ENCODE measurements at places on chromosomes 4 and X.

GRCh38 chr4:48585401-48585800 lies 95.3 kb downstream of the ZAR1 start:
- DNase-seq, result no peak

- DNase-seq, result no peak
These were observed 123.6 kb downstream of the CORIN start for GRCh38 chr4:47714269-47714668.

DNA sequence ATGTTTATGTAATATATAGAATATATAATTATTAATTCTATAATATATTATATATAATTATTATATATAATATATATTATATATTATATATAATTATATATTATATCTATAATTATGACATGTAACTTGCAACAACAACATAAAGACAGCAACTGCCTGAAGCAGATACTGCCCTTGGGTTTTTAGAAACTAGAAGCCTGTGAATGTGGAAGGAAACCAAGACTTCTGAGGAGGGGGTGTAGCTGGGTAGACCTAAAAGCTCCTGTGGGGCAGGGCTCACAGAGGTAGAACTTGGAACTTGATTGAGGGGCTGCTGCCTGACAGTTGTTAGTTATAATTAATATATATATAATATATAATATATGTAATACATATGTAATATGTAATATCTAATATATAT lies 167.2 kb upstream of the SLIT2 start:
- no peak for DNase-seq

- DNase-seq, result no peak
These were observed 35.8 kb downstream of the GRIA3 start for GRCh38 chrX:123219916-123220315.

- DNase-seq, result no peak
These were observed 63.2 kb upstream of the MCUB start for GRCh38 chr4:109496875-109497274.

DNA sequence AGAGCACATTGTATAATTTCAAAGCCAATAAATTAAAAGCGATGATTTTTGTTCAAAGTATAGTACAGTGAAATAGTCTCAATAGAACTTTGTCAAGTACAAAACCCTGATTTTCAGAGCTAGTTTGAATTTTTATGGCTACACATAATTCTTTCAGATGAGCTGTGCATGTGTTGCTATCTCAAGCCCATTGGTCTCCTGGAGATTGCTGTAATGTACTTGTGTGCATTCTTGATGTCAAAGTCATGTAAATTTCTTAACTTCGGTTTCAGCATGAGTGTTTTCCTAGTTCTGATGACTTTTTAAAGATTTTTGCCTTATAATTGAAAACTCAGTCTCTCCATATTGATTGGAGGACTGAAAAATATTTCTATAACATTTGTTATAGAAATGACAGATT lies 200.8 kb downstream of the CEP135 start:
- DNase-seq, result no peak

DNA sequence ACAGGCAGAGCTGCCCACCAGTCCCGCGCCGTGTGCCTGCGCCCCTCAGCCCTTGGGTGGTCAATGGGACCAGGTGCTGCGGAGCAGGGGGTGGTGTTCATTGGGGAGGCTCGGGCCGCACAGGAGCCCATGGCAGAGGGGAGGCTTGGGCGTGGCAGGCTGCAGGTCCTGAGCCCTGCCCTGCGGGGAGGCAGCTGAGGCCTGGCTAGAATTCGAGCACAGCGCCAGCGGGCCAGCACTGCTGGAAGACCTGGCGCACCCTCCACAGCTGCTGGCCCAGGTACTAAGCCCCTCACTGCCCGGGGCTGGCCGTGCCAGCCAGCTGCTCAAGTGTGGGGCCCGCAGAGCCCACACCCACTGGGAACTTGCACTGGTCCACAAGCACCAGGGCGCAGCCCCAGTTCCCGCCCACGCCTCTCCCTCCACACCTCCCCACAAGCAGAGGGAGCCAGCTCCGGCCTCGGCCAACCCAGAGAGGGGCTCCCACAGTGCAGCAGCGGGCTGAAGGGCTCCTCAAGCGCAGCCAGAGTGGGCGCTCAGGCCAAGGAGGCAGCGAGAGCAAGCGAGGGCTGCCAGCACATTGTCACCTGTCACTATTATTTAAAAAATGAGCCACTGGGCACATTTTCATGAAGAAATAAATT lies 645.8 kb downstream of the CENPC start:
- no peak for DNase-seq

DNA sequence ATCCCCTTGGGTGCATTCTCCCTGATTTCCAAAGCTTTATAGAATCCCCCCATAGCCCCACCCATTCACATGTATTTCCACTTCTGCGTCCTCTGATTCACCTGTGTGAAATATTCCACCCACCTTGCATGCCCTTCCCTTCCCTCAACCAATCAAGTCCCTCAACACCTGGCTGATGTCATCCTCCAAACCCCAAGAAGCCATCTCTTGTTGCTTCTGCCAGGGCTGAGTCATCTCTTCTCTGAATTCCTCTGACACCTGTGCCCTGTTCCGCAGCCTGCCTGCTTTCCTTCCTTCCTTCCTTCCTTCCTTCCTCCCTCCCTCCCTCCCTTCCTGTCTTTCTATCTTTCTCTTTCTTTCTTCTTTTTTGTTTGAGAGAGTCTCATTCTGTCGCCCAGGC lies 9.9 kb downstream of the CRMP1 start:
- DNase-seq, result no peak

DNA sequence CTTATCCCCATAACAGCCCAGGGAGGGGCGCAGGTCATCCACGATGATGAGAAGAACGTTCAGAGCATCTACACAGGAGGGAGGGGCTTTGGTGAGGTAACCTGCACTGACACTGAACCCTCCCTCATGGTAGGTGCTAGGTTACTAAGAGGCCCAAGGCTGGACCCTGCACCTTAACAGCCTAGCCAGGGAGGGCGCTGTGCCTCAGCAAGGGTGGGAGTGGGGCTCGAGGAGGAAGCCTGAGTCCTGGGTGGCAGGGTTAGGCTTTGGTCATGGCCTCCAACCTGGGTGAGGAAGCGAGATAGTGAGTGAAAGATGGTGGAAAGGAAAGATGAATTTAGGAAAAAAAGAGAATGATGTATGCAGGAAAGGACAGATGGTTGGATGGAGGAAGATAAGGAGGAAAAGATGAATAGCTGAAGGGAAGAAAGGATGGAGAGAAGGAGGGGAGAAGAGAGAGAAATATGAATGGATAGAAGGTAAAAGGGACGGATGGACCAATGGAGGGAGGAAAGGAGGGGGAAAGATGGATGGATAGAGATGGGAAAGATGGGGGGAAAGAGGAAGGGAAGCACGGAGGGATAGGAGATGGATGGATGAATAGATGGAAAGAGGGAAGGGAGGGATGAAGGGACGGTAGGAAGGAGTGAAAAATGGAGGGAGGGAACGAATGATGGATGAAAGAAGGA lies 736 bp downstream of the IDS start:
- DNase-seq, result peak; percentile 14

- DNase-seq, result peak; percentile 20
These were observed 531 bp downstream of the DGKQ start for GRCh38 chr4:972651-973424.

DNA sequence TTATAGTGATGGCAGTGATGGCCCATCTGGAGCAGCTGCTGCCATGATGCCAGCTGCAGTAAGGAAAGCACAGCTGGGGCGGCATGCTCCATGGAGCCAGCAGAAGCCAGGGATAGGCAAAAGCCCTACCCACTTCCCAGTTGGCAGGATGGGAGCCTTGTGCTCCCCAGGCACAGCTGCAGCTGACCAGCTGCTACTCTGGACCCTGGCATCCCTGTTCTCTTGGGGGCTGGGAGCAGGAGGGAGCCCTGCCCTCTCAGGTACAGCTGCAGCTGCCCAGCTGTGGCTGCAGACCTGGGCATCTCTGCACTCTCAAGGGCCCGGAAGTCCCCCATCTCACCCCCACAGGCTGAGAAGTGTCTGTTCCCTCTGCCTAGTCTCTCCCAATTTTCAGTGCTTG lies 531.9 kb downstream of the PCDH18 start:
- no peak for DNase-seq

DNA sequence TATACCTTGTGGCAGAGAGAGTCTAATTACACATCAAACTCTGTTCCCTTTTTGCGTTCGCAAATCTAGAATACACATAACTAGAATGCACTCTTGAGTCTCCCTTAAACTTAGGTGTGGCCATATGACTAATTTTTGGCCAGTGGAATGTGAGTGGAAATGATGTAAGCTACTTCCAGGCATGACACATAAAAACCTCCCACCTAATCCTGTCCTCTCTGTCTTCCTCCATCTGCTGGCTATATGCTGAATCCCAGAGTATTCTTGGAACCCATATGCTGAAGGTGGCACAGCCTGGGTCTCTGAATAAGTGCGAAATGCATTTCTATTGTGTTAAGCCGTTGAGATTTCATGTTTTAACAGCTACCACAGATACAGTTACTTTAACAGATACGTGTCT lies 269.9 kb upstream of the NRK start:
- no peak for DNase-seq

- no peak for DNase-seq
These were observed 52.2 kb downstream of the CXorf49B start for GRCh38 chrX:71815121-71815905.

GRCh38 chrX:38986586-38986985 lies 185.3 kb downstream of the MID1IP1 start:
- DNase-seq, result no peak

DNA sequence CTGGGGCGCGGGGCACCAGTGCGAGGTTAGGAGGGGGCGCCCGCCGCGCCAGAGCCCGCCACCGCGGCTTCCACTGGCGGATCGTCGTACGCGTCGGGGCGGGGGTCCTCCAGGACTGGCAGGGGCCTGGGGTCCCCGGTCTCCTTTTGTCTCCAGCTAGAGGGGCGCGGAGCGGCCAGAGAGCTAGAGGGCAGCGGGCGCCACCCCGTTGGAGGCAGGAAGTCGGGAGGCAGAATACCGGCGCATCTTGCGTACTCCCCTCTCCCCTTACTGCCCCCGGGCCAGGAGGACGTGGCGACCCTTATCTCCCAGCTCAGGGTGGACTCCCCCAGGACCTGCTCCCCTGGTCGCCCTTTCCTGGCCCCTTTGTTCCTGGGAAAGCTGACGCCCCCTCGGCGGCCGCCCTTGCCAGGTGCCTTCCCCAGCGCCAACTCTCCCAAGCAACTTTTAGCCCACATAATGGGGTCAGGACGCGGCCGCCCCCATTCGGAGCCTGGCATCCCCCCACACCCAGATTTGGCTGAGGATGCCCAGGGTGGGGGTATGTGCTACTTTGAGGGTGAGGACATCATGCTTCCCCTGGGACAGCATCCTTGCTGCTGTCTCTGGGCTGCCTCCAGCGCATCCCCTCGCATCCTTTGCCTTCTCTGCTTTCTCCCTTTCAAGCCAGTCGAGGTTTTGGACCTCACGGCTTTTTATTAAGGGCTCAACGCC lies 933 bp downstream of the CNKSR2 start:
- no peak for DNase-seq

- DNase-seq, result no peak
These were observed 16.2 kb downstream of the AFF1 start for GRCh38 chr4:86950831-86951525.

- DNase-seq, result no peak
These were observed 221.6 kb upstream of the FTHL17 start for GRCh38 chrX:31293409-31293808.

DNA sequence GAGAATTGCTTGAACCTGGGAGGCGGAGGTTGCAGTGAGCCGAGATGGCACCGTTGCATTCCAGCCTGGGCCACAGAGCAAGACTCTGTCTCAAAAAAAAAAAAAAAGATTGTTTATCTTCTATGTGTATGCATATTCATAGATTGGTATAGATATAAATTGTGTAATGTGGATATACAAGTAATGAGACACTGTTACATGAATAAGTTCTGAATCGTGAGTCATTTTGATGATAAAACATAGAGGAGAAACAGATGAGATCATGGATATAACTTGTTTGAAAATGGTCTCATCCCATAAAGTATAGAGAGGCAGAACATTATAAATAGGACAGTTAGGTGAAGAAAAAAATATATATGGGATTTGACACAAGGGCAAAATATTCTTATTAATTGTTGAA lies 628.0 kb downstream of the IL1RAPL1 start:
- DNase-seq, result no peak

DNA sequence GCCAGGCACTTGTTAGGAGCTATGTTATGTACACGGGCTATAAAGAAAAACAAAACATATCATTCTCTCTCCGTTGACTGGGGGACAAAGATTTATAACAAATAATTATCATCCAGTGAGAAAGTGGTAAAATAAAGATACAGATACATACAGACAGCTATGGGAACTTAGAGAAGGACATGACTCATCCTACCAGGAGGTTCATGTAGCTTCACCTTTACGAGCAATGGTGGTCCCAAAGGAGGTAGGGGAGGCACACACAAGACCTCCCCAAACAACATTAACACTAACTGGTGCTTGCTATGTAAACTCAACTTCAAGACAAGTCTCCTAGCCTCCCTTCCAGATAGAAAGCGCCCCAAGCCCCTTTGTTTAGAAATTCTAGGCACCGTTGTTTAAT lies 8.9 kb downstream of the AMBN start:
- no peak for DNase-seq
